Activated CD8-positive, alpha-beta memory T cell treated with anti-CD3 and anti-CD28 coated beads for 48 hours (primary cell): ENCODE measurements at places on chromosomes 1 and 21.

DNA sequence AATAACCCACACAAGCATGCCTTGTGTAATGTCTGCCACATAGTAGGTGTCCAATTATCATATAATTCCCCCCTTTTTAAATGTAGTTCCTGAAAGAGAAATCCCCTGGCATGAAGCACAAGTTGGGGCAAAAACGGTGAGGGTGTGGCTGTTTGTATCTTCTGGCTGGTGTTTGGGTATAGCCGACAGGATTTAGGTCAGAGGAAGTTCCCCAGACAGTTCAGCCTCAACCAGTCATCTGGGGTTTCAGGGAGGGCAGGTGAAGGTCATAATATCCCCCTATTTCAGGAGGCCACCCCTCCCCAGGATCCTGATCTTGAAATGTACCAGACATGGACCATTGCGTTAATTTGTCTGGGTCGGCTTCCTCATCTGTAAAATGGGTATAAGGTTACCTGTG is 29.1 kb upstream of the JUN start:
- no peak for DNase-seq

GRCh38 chr1:203074610-203075009 is 11.2 kb downstream of the MYOG start:
- no peak for DNase-seq

DNA sequence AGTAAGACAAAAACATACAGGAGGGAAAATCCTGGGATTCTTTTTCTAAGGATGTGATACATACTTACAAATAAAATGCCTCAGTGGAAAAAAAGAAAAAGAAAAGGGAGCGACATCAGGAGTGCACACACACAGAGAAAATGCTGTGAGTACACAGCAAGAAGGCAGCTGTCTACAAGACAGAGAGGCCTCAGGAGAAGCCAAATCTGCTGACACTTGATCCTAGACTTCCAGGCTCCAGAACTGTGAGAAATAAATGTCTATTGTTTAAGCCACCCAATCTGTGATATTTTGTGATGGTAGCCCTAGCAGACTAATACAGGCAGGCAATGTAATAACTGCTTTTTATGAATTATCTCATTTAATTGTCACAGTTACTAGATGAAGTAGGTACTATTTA is 17.0 kb upstream of the TRIM45 start:
- no peak for DNase-seq

- DNase-seq, result no peak
Observed at GRCh38 chr1:76568573-76569238, 298.6 kb upstream of the ST6GALNAC5 start.

DNA sequence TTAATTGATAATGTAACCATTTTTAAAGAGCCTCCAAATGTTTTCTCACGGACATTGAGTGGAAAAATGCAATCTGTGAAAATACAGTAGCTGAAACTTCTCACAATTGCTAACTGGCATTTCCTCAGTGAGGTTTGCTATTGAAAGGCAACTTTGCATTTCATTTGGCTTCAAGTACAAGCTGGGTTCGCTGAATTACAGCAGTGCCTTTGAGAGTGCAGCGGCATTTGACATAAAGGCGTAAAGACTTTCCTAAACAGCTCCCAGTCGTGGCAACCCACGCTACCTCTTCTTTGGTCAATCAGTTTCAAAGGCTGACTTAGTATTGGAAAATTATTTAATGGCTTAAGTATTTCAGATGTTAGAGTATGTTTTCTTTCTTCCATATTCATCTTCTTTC is 39.3 kb upstream of the ZBTB18 start:
- no peak for DNase-seq

- no peak for DNase-seq
Observed at GRCh38 chr1:247535402-247535801, 838 bp downstream of the OR2C3 start.

DNA sequence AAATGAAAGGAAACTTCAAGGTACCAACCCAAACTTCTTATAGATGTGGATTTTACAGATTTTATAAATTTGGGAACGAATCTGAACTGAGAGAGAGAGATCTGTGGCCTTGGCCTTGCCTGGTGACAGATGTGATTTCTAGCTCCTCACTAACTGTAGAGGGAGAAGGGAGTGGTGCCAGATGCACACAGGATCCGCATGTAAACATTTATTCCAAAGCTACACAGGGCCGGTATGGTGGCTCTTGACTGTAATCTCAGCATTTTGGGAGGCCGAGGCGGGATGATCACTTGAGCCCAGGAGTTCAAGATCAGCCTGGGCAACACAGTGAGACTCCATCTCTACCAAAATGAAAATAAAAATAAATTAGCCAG is 77.1 kb downstream of the PGBD5 start:
- DNase-seq, result no peak

GRCh38 chr21:36803816-36804439 is 105.0 kb downstream of the SIM2 start:
- no peak for DNase-seq

GRCh38 chr1:186772228-186772627 is 56.5 kb upstream of the PLA2G4A start:
- DNase-seq, result no peak

DNA sequence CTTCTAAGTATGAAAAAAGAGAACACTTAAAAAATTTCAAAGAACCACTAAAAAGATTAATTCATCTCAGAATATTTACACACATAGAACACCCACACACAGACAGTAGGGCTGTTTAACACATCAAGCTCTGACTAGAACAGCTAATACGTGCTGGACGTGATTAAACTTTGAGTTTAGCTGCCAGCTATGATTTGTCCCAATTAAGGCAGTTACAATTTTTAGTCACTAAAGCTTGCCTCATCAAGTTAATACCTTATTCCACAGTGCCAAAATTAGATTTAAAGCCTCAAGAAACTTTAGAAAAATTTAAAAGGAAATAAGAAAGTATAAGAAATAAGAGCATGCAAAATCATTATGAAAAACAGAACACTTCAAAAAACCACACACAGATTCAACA is 18.9 kb downstream of the SLC16A1 start:
- DNase-seq, result no peak

GRCh38 chr1:116871779-116872146 is 38.0 kb upstream of the PTGFRN start:
- no peak for DNase-seq

DNA sequence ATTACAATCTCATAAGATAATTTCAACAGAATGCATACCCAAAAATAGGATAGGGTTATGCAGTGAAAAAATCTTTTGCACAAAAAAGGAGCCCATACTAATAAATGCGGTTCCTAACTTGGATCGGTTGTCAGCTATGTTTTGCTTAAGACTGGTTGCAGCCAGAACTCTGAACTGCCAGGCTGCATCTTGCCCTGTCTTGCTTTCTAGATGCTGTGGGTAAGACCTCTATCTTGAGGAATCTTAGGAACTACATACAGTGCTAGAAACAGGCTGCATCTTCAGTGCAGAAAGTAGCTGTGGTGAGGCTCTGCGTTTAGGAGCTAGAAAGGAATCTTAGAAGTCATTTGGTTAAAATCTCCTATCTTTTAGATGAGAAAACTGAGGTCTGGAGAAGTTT is 45.6 kb upstream of the PLA2G4A start:
- no peak for DNase-seq

- DNase-seq, result no peak
Observed at GRCh38 chr1:15765495-15766194, 7.0 kb downstream of the FBLIM1 start.

DNA sequence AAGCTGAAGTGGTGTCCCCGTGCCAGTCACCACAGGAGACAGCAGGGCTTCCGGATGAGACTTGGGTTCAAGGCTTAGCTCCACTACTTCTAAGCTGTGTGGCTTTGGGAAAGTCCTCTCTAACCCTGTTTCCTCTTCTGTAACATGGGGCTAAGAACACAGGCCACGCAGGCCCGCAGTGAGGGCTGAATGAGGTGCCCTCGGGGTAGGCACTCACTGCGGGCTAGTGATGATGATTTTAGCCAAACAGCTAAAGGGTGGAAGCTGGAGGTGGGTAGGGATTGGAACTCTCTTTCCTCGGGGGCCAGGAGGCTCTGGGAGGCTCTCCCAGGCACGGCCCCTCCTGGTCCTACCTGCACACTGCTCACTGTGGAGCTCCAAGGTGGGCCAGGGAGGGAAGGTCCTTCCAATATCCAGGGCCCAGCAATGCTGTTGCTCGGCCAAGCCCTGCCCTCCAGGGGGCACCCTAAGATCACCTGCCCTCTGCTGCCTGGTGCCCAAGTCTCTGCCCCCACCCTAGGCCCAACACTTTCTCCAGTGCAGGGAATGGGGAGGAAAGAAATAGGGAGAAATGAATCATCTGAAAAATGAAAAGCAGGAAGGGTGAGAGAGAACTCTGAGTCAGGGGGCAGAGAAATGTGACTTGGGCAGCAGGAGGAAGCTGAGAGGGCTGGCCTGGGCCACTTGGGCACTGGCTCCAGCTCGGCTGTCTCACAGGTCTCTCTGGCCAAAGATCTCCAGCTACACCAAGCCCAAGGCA is 19.2 kb upstream of the EVA1B start:
- no peak for DNase-seq

- no peak for DNase-seq
Observed at GRCh38 chr1:36737038-36737555, 254.4 kb upstream of the CSF3R start.

- no peak for DNase-seq
Observed at GRCh38 chr1:30732277-30732996, 9.1 kb upstream of the MATN1 start.

DNA sequence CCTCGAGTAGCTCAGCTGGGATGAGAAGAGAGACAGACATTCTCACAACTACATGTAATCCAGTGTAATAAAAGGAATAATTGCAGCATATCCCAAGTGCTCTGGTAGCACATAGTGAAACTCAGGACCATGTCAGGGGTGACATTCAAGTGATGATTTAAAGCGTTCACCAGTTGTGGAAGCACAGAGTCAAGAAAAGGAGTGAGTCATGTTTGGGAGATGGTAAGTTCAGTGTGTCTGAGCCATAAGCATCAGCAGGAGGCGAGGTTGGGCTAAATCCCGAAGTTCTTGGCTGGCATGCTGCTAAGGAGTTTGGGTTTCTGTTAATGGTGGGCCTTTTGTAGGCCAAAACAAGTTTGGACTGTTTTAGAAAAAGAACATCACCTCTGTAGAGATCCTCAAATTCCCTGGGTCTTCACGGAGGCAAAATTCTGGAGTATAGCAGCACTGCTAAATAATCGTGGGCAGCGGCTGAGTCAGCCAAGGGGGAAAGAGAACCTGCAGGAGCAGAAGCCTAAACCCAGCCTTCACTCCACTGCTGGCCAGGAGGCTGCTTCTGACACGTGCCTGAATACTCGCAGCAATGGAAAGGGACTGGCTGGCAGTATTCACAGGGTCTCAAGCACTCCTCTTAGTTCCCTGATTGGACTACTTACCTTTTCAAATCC is 7.2 kb upstream of the NHLH1 start:
- no peak for DNase-seq

- DNase-seq, result no peak
Observed at GRCh38 chr1:70196333-70196732, 9.0 kb downstream of the LRRC40 start.

DNA sequence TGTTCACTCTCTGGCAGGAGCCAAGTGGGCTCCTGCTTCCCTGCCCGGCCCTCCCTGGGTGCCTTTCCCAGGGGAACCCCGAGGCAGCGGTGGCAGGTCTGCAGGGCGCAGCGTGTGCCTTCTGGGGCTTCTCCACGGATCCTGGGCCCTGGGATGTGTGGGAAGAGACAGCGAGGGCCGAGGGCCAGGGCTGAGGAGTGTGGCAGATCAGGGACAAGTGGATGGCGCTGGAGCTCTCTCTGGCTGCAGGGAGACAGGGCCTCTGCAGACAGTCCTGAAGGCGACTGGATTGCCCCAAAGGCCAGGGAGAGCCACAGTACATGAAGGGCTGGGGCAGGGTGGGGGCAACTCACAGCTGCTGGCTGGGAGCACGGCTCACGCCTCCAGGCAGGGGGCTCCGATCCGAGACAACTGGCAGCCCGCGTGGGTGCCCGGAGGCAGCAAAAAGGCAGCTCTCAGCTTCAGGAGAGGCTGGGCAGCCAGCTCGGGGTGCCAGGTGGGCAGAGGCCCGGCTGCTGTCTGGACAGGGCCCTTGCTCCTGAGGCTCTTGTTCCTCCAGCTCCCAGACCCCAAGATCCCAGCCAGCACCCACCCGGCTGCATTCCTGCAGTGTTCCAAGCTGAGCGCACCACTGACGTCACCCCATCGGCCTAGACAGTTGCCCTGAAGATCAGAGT is 16.0 kb downstream of the MORN1 start:
- DNase-seq, result no peak

GRCh38 chr1:192243721-192244120 is 73.1 kb upstream of the RGS21 start:
- no peak for DNase-seq

- no peak for DNase-seq
Observed at GRCh38 chr1:242412921-242413320, 111.6 kb downstream of the PLD5 start.

DNA sequence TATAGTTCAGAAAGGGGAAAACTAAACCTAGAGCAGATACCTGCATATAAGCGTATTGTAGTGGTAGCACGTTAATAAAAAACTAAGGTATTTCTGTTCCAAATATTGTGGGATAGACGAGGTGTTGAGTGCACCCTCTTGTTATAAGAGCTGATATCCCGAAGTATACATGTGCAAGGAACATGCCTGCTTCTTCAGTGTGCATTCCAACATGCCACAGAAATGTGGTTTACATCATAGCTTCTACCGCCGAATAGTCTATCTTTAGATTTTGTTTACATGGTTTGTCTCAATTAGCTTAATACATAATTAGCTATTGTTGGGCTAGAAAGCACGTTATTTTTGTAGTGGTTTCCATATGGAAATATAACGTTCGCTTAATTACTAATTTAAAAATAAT is 2.2 kb downstream of the CHRM3 start:
- DNase-seq, result no peak

DNA sequence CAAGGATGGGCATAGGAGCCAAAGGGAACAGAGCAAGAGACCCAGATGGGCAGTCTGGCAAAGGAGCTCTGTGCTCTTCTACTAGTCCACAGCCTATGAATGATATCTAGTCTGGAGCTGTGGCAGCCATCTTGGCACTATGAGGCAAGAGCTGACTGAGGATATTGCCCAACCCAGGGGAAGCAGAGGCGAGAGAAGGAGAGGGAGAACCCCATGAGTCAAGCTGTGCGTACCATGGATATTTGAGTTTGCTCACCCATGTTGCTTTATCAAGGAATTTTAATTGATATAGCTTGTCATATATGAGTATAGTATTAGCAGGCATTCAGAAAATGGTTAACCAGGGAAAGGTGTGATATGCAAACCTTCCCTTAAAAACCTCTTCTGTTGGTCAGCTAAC is 420.9 kb downstream of the PRDM2 start:
- DNase-seq, result no peak

GRCh38 chr1:204241914-204242313 is 28.1 kb upstream of the GOLT1A start:
- DNase-seq, result no peak

DNA sequence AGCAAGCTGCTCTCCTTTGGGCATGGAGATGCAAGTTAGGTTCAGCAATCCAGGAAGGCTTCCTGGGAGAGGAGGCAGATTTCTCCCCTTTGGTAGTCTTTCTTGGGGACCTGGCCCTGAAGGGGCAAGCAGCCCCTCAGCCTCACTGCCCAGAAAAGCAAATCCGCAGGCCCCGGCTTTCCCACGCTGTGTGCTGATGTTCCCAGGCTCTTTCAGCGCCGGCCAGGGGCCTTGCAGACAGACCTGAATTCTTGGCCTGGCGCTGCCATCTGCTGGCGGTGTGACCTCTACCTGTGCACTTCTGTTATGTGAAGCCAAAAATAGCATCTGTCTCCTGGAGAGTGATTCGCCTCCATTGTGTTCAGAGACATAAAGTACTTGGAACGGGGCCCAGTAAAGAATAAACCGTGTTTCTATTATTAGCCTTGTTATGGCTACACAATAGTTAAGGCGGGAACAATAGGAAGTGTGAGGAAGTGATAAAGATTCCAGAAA is 64.8 kb downstream of the ALPL start:
- no peak for DNase-seq

- no peak for DNase-seq
Observed at GRCh38 chr1:153775458-153776327, 486 bp downstream of the SLC27A3 start.
